RKO (cell line): ENCODE measurements at places on chromosomes 1 and 21.
A peak's percentile ranks its signal among the peaks of the same experiment; 100 is the strongest.

DNA sequence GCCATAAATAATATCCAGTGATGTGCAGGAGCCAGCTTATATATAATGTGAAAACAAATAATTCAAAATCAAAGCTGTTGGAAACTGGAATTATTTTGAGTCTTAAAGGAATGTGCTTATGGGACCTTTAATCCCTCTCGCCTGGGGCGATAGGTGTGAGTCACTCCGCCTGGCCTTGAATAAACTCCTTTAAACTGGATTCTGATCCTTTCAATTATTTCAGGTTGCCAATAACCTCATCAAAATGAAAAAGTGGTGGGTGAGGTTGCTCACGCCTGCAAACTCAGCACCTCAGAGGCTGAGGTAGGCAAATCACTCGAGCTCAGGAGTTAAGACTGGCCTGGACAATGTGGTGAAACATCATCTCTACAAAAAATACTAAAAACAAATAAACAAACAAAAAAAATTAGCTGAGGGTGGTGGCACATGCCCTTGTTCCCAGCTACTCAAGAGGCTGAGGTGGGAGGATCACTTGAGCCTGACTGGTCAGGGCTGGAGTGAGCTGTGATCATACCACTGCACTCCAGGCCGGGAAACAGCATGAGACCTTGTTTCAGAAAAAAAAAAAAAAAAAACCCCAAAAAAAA is 11.4 kb upstream of the SLC2A5 start:
- no peak for DNase-seq

- DNase-seq: no peak
These were observed 15.1 kb upstream of the PITHD1 start for GRCh38 chr1:23763041-23763577.

- DNase-seq: no peak
These were observed 97.6 kb upstream of the MAGI3 start for GRCh38 chr1:113292603-113293255.

DNA sequence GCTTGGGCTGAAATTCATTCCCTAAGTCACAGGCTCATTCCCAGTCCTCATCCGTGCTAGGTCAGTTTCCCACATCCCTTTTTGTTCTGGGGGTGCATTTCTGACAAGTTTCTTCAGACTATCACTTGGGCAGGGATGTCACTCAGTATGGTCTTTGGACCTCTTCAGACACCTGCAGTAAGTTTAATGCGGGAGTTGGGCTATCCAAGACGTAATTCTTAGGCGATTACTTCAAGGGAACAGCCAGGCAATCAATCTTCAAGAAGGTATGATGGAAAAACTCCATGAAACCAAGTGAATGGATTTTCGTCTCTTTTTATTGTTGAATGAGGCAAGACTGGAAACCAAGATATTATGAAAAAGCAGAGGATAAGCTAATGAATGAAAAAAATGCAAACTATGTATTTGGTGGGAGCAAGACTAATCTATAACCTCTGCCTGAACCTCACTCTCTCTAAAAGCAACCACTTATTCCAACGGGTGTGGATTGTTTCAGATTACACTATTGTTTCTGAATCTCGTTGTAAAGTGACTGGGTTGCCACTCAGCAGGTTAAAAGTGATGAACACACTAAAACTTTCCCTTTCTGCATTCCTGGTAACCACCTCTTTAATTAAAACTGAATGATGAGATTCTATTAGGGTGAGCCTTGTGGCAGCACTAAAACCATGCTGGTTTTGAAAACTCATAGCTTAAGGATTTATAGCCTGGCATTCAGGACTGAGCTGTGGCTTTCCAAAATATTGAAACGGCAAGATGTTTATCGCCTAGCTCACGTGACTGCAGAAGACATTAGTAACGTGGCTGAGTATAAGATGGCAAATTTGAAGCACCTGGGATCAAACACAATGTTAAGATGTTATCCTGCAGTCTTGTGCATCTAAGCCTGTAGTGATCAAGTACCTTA is 1.1 kb downstream of the RASAL2 start:
- DNase-seq: peak; percentile 68

DNA sequence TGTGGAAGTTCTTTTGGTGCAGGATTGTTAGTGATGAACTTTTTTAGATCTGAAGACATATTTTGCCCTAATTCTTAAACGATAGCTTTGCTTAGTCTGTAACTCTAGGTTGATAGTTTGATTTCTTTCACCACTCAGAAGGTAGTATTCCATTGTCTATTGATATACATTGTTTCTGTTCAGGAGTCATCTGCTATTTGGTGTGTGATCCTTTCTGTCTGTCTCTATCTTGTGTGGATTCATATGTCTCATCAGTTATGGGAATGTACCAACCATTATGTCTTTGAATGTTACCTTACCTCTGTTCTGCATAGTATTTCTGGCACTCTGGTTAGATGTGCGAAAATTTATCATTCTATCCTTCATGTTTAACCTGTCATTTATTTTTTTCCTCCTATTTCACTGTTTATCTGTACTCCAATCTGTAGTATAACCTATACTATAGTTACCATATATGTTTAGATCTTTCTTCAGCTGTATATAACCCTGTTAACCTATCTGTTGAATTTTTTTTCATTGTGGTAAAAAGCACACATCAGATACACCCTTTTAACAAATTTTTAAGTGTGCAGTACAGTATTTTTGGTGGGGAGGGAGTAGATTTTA is 5.7 kb downstream of the MARK1 start:
- no peak for DNase-seq

DNA sequence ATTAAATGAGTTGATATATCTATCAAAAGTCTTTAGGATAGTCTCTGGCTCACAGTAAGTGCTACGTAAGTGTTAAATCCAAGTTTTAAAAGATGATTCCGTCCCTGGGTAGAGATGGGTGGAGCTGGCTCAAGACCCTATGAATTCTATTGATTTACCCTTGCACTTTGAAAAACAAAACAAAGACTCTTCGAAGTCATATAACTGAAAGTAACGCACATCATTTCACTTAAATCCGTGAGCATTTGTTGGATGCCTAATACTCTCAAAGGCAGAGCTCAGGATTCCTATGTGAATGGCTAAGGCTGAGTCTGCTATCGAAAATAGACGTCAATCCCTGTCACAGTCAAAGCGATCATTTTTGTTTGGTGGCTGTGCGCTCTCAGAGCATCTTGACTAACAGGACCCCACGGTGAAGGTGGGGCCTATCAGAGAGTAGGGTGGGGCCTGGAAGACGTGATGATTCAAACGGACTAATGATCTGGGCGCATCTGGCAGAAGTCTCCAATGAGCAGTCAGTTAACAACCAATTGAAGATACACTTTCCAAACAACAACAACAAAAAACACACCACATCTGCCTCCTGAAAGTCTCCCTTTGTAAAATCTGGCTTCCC is 1.2 kb upstream of the NUCKS1 start:
- DNase-seq: no peak

GRCh38 chr1:160400646-160401486 is 502 bp downstream of the VANGL2 start:
- DNase-seq: no peak

- DNase-seq: no peak
These were observed 42.1 kb upstream of the EDARADD start for GRCh38 chr1:236351875-236352573.

DNA sequence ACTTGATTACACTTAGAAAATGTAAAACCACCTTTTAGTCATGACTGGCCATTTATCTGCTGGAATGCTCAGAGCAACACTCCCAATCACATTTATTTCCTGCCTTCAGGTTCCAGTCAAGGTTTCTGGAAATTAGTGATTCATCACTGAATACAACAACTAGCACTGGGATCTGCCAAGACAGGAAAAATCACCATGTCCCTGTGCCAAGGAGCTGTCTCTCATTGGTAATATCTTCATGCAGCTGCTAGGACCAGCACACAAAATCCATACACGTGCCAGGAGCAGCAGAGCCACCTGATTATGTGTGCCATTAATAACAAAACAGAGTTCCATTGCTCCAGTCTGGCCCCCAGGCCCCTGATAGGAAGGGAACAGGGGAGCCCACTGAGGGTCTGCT is 194.6 kb downstream of the TNR start:
- no peak for DNase-seq

DNA sequence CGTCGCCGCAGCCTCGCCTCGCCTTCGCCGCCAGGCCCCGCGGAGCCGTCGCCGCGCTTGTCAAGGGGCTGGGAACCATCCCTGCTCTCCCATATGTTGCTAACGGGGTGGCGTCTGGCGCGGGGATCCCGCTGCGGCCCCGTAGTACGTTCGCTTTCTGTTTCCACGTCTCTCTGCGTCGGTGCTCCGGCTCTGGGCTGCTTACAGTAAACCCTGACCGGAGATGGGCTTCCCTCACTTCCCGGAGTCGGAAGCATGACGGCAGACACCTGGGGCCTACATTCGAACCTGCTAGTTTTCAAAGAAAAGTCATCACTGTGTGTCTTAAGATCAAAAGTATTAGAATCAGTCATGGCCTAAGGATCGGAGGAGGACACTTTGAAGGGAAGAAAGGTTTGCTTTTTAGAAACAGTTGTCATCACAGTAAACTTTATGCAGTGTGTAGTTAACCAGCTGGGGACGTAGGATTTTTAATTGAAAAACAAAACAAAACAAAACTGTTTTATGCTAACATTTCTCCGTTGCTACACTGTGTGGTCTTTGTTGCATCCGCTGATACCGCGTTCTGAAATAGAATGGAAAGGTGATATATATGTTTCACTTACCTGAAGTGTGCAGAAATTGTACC is 69.0 kb downstream of the SLC35A3 start:
- DNase-seq: peak; percentile 75

DNA sequence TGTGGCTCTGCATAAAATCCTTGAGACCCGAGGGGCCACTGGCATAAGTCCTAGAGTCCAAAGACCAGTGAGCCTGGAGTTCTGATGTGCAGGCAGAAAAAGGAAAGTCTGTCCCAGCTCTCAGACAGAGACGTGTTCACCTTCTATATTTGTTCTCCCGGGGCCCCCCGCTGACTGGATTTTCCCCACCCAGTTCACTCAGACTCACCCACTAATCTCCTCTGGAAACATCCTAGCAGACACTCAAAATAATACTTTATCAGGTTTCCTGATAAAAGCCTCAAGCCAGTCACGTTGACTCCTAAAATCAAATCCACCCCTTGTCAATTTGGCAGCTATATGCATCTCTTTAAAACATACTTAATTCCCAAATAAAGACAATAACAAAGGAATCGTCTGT is 1084.2 kb upstream of the NCAM2 start:
- DNase-seq: no peak

DNA sequence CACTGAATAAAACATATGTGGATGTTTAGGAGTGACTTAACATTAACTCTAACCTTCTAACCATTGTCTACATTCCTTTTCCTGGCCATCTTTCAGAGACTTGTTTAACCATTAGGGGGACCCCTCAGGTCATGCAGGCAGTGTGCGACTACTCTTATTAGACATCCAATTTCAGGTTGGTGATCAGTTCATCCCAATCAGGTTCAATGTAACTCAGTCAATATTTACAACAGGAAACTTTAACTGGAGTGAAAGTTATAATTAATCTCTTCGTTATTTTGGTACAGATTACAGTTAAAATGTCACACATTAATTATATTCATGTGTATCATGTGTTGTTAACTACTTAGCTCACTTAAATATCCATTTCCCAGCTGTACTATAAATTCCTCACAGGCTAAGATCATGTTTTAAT is 68.8 kb upstream of the RGS1 start:
- peak; percentile 8 for DNase-seq

DNA sequence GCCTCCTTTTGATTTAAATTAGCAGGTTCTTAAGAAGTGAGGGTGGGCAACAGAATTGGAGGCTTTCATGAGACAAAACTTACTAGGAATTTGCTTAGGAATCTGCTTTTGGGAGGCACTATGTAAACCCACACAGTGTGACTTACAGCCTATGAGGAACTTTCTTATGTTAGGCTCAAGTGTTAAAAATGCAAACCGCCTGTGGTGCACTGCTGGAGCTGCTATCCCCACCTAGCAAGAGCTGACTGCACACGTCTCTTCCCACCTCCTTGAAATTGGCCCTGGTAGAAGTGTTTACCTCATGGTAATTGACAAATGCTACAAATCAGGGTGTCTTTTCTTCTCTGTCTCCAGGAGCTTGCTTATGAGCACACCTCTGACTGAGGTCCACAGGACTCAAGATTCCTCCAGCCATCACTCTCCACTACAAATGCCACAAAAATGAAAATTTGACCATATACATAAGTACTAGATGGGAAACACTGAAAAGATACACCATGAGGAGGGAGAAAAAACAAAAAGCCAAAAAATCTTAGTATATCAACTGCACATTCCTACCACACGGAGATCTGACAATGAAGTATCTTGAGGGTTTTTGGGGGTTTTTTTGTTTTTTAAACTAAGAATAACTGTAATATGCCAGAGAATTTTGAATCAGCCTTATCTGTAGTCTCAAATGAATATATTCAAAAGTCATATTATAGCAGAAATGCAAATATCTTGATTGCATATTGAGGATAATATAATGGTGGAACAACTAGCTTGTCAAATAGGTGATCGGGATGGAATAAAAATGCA is 18.2 kb upstream of the NPL start:
- DNase-seq: no peak

DNA sequence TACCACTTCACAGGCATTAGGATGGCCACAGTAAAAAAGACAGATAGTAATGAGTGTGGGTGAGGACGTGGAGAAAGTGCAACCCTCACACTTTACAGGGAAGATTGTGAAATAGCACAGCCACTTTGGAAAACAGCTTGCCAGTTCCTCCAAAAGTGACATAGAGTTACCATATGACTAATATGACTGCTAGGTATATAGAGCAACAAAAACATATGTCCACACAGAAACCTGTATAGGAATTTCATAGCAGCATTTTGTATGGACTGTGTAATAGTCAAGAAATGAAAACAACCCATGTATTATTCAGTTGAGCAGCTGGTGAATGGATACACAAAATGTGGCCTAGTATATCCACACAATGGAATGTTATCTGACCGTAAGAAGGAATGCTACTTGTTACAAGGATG is 30.4 kb upstream of the LBR start:
- no peak for DNase-seq

GRCh38 chr1:147892731-147893214 is 9.8 kb upstream of the GJA8 start:
- DNase-seq: peak; percentile 62

DNA sequence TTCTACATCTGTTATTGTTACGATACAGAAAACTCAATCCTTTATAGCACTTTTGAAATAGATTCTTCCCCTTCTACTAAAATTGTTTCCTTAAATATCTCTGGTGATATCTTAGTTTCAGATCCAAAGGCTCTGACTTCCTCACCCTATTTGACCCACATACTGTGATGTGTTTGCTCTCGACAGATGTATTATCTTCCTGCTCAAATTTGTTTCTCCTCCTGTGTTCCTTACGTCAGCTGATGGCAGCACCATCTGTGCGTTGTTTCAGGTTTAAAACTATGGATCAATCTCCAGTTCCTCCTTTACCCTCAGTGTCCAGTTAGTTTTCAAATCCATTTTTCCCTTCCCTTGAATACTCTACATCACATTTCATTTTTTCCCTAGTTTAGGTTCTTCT is 274.4 kb downstream of the RYR2 start:
- DNase-seq: no peak

GRCh38 chr21:15870819-15871218 is 141.0 kb downstream of the USP25 start:
- no peak for DNase-seq

- DNase-seq: no peak
These were observed 43.4 kb upstream of the WNT4 start for GRCh38 chr1:22186311-22186710.
